CD4-positive, alpha-beta T cell treated with Interleukin-10 for 1 hour (primary cell): ENCODE measurements at places on chromosomes 12 and 14.

DNA sequence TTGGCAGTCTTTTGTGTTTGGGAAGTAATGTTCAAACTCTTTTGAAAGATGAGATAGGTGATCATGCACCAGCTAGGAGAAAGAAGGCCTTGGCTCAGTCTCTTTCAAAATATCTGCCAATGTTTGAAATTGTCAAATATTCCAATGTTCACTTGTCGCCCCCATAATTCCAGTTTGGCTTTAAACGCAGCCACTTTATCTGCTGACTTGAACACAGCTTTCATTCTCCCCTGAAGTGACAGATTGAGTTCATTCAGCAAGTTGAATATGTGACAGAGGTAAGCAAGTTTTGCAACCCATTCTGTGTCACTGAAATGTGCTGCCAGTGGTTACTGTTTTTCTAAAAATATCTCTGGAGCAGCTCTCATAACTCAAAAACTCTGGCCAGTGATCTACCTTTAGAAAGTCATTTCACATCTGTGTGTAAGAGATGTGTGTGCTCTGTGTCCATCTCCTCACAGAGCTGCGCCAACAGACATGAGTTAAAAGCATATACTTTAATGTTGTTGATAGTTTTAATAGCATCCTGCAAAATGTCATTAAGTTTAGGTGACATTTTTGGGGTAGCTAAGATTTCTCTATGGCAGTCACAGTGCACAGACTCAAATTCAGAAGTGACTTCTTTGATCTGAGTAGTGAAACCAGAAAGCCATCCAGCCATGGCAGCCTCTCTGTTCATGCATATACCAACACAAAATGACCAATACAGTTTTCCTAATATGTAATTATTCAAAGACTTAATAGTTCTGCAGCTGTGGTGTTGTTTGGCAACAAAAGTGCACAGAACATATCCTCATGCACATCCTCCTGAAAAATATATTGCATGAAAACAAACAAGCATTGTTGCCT lies 614.3 kb upstream of the MIS18BP1 start:
- DNase-seq = no peak

- DNase-seq = peak; percentile 91
Measured at GRCh38 chr14:100067971-100068959, 3.0 kb downstream of the EVL start.

GRCh38 chr14:40599725-40600124 lies 1007.0 kb upstream of the LRFN5 start:
- no peak for DNase-seq

DNA sequence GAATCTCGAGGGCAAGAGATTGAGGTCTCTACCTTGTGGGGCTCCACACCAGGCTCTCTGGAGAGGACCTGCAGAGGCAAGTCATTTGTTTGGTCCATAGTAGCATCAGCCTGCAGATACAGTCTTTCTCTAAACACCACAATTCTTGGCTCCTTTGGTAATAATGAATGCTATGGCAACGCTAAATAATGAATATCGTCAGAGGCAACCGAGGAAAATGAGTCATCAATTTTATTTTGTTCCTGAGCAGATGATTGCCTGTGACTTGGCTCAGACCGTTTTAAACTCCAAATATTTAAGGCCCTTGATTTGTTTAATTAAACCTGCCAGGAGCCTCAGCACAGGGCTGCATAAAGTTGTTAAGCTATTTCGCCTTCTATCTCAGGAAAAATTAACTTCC lies 924.1 kb upstream of the TMEM132C start:
- no peak for DNase-seq

DNA sequence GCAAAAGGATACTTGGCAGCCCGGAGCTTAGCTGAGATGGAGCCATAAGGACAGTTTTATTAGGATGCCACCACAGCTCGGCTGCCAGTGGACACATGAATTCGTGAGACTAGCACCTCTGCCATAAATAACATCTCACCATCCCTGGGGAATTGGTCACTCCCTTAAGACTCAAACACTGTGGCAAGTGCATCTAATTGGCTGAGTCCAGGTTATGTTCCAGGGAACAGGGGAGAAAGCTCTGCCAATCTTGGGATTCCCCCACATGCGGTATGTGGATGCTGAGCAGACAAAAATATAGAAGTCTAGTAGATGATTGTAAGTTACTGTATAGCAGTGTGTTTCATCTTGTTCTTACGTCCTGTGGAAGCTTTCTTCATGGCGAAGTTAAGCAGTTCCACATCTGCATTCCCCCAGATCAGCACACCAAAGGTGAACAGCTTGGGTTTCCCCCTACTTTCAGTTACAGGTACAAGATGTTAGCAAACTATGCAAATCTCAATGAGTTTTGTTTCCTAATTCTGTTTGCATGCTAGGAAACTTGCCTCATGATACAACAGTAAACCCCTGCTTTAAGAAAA lies 131.1 kb downstream of the ETV6 start:
- no peak for DNase-seq

GRCh38 chr14:54261283-54261682 lies 135.5 kb upstream of the CDKN3 start:
- DNase-seq = no peak

DNA sequence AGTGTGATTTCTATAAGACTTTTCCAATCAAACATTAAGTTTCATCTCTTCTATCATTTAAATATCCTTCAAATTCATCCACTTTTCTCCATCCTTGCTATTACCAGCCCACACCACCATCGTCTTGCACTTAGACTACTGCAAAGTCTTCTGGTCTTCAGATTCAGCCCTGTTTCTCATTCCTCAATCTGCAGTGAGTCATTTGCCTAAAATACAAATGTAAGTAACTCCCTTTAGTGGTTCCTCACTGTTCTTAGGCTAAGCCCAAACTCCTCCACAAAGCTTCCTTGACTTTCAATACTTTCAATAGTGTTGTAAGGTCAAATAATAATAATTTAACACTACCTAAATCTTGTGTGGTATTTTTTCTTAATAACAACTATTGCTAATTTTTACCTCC lies 83.3 kb downstream of the PLEKHG7 start:
- DNase-seq = no peak

GRCh38 chr14:40694023-40694422 lies 912.7 kb upstream of the LRFN5 start:
- no peak for DNase-seq

DNA sequence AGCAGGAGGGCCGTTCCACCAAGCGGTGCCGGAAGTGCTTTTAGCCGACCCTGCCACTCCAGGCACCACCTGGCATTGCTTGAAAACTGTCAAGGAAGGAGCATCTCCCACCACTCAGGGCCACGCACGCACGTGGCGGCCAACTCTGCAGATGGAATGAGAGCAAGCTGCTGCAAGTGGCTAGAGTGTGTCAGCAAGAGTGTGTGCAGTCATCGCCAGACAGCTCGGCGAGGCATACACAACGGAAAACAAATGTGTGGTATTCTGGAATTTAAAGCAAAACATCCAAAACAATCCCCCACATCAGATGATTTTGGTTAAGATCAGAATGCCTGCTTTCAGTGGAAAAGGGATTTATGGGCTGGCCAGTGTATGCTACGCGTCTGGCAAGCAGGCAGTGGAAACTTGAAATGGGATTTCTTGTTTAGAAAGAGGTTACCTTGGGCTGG lies 11.2 kb downstream of the CD9 start:
- no peak for DNase-seq

DNA sequence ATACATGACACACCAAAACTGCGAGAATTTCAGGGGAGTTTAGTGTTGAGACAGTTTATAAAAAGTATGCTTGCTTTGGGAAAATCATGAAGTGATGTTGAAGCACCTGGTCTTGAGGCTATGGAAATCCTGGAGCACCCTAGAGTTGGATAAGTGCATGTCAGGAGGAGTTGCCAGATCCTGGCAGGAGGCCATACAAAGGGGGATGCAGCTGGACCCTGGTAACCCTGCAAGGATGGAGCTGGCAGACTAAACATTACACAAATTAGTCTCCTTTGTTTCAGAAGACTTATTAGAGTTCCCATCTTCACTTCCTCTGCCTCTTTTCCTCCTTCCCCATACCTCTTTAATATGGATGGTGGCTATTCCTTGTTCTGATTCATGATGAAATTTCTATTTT lies 907.0 kb downstream of the BCL11B start:
- DNase-seq = no peak

DNA sequence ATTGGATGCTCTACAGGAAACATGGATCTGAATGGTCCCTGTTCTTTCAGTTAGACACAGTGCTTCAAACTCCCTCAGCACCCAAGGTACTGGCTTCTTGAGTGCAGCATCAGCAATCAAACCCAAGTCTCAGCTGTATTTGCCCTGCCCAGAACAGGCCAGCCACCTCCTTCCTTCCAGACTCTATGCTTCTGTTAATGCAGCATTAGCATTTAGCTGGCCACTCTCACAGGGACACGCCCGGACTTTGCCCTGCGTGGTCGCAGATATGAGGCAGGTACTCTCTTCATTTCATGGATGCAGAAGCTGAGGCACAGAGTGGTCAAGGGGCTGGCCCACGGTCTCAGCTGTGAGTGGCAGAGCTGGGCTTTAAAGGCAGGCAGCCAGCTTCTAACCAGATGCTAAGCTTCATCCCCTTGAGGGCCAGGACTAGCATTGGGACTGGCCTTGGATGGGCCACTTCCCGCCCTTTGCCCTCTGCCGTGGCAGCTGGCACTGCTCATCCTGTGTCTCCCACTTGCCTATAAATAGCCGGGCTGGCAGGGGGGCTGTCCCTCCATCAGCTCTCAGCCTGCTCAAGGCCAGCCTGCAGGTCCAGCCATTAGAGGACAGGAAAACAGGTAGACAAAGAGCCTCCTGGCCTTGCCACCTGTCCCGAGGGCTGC lies 1.5 kb upstream of the SLC25A47 start:
- no peak for DNase-seq

- no peak for DNase-seq
Measured at GRCh38 chr12:78171061-78171460, 340.4 kb downstream of the NAV3 start.

DNA sequence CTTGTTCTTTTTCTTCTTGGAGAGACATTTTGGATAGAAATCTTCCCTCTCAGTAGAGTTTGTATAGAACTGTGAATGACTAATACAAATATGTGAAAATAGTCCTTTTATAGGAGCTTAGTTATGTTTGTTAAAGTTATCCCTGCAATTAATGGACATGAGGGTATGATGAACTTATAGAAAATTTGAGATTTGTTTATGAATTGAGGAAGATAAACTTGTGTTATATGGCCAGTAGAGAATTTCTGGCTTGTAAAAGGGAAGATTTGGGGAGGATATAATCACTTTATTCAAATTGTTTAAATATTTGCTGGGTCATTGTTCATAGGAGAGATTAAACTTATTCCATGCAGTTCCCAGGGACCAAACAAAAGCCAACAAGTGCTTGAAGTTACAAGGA lies 119.6 kb downstream of the DAAM1 start:
- DNase-seq = no peak

- no peak for DNase-seq
Measured at GRCh38 chr14:101934601-101935150, 29.7 kb upstream of the DYNC1H1 start.

- DNase-seq = no peak
Measured at GRCh38 chr12:115749071-115749841, 528.2 kb downstream of the MED13L start.

DNA sequence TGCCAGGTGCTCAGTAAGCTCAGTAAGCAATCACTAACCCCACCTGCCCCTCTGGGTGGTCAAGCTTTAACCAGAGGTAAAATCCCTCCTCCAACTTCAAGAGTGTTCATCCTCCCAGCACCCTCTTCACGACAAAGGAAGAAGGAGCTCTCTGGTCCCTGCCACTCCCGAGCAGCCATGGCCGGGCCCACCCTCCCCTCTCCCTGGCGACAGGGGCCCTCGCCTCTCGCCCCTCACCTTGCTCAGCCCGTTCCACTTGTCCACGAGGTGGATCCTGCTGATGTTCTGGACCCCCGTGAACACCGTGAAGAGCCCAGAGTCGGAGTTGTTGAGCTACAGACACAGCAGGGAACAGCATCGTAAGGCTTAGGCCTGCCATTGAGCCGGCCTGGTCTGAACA lies 52.0 kb downstream of the SCARB1 start:
- DNase-seq = no peak

GRCh38 chr12:104132351-104132956 lies 5.6 kb downstream of the NFYB start:
- DNase-seq = no peak

- DNase-seq = no peak
Measured at GRCh38 chr14:31945701-31946100, 131.4 kb upstream of the ARHGAP5 start.

GRCh38 chr14:100132903-100133510 lies 26.4 kb downstream of the DEGS2 start:
- DNase-seq = no peak

- DNase-seq = no peak
Measured at GRCh38 chr12:109951751-109952150, 44.4 kb downstream of the GIT2 start.

GRCh38 chr14:91523972-91524371 lies 13.9 kb upstream of the PPP4R3A start:
- no peak for DNase-seq

DNA sequence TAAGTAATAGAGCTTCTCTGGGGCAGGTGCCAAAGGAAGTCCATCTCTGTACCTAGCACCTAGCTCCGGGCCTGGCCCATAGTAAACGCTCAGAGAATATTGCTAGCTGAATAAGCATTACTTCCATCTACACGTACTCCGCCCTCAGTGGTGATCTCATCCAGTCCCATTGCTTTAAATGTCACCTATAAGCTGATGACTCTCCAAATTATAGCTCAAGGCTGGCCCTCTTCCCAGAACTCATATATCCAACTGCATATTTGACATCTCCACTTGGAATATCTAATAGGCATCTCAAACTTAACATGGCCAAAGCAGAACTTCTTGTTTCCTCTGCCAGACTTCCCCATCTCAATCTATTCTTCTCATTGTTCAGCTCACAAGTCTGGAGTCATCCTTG lies 6.9 kb upstream of the DYNLL1 start:
- no peak for DNase-seq

DNA sequence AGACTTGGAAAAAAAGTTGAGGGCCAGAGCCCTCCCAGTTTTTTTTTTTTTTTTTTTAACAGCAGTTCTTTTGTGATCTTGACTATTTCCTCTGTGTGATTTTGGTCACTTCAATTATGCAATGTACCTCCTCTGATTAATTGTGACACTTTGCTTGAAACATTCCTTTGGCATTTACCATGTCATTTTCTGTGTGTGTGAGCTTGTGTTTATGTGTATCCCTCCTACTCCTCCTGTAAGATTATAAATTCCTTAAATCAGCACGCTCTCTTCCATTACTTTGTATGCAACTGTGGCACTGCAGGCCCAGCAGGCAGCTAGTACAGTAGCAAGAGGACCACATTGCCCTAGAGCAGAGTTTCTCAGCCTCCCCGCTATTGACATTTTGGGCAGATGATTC lies 33.2 kb upstream of the GALNT16 start:
- no peak for DNase-seq

GRCh38 chr12:19546027-19546426 lies 106.7 kb downstream of the AEBP2 start:
- no peak for DNase-seq

DNA sequence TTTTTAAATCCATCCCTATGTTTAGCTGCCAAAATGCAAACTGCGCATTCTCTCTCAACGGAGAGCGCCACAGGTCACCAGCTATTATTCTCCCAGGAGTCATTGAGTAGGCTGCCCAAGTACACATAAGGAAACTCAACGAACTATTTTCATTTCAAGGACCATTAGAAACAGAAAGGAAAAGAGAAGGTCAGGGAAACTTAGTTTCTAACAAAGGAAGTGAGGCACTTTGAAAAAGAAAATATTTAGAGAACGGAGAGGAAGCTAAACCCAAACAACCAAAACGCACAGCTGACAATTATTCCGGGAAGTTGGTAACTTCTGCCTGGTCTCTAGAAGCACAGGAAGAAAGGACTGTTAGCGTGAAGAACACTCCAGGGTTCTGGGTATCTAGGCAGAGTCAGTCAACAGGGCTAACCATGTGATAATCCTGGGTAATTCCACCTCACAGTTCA lies 23.5 kb downstream of the GPHB5 start:
- no peak for DNase-seq

- no peak for DNase-seq
Measured at GRCh38 chr14:60161196-60162107, 3.7 kb downstream of the DHRS7 start.
